ENCODE measurements at places on chromosomes 4 and X. TPM values are rescaled to one million over a fixed set of nuclear protein-coding genes. Genes with fewer than 3 reads are reported as not detected.

RGN gene
- total RNA-seq: 7.0 TPM

MAGEA2 gene
- not detected for total RNA-seq

CXCL3 gene
- total RNA-seq: 0.54 TPM

ERCC6L gene
- total RNA-seq: 1.7 TPM

SLC10A4 gene
- total RNA-seq: 1.1 TPM

FAAH2 gene
- 1.5 TPM for total RNA-seq

RENBP gene
- 2.6 TPM for total RNA-seq

NSD2 gene
- 119 TPM for total RNA-seq

BMX gene
- total RNA-seq: 0.09 TPM

TNIP3 gene
- 0.73 TPM for total RNA-seq

PLAC1 gene
- total RNA-seq: not detected

TMSB15C gene
- 38.4 TPM for total RNA-seq

MAGEC2 gene
- not detected for total RNA-seq

PAK3 gene
- 63.2 TPM for total RNA-seq

F11 gene
- not detected for total RNA-seq

CLCN5 gene
- total RNA-seq: 14.7 TPM

DDX53 gene
- total RNA-seq: not detected

CTAG1B gene
- not detected for total RNA-seq

LDOC1 gene
- 10.6 TPM for total RNA-seq

FMR1NB gene
- total RNA-seq: not detected

STK32B gene
- 19.1 TPM for total RNA-seq

TRIM2 gene
- total RNA-seq: 440 TPM

MND1 gene
- 5.3 TPM for total RNA-seq

NAA11 gene
- total RNA-seq: not detected

PORCN gene
- 9.4 TPM for total RNA-seq

NUDT11 gene
- total RNA-seq: 41.6 TPM

Data from cerebellum (tissue), 4 donors.